ENCODE measurements at places on chromosomes 3 and 15.

- no peak for DNase-seq
Measured at GRCh38 chr3:117367861-117368260, 658.3 kb downstream of the TUSC7 start.

GRCh38 chr3:37509069-37509468 lies 334.7 kb upstream of the LRRFIP2 start:
- DNase-seq, result no peak

- no peak for DNase-seq
Measured at GRCh38 chr3:80643421-80643820, 875.6 kb upstream of the ROBO1 start.

- DNase-seq, result no peak
Measured at GRCh38 chr15:95604634-95605036, 725.9 kb upstream of the NR2F2 start.

- DNase-seq, result no peak
Measured at GRCh38 chr3:136642711-136643110, 109.5 kb downstream of the STAG1 start.

DNA sequence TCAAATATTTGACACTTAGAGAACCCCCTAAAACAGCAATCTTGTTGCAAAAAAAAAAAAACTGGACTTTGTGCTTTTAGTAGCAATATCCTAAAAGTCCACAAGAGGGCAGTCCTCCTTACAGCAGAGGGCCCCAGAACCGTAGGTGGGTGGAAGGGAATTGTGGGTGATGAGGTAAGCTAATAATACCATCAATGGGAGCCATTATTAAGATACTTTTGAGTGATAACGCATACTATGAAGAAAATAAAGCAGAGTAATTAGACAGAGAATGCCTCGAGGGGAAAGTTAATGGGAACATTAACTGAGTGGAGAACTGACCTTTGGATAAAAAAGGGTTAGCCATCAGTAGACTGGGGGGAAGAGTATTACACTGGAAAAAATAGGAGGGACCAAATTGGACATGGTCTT lies 229.9 kb downstream of the THRB start:
- no peak for DNase-seq

DNA sequence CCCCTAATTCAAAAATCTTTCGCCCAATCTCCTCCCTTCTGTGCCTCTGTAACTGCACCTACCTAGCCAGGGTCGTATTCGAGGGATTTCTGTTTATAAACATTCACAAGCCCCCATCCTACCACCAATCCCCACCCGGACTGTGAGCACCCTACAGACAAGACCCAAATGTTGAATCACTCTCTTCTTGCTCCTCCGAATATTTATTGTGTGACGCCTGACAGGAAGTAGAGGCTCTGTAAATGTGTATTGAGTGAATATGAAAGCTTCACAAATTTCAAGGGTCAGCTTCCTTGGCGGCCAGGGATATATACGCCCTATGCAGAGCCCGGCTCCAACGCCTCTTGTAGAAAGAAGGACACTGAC lies 1.6 kb downstream of the BDH1 start:
- no peak for DNase-seq

DNA sequence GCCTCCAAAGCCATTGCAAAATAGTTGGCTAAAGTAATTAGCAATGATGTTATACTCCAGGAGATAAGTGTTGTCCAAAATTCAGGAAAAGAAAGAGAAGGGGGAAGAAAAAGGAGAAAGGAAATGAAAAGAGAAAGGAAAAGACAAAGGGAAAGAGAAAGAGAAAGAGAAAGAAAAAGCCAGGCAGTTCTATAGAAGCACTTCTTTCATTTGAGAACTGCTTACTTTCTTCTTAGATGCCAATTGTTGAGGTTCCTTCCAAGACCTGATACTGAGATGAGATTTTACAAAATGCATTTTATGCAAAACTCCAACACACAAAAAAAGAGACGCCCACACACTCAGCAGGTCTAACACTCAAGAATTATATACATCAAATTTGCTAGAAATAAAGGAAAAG lies 298.4 kb downstream of the KCNH8 start:
- no peak for DNase-seq

DNA sequence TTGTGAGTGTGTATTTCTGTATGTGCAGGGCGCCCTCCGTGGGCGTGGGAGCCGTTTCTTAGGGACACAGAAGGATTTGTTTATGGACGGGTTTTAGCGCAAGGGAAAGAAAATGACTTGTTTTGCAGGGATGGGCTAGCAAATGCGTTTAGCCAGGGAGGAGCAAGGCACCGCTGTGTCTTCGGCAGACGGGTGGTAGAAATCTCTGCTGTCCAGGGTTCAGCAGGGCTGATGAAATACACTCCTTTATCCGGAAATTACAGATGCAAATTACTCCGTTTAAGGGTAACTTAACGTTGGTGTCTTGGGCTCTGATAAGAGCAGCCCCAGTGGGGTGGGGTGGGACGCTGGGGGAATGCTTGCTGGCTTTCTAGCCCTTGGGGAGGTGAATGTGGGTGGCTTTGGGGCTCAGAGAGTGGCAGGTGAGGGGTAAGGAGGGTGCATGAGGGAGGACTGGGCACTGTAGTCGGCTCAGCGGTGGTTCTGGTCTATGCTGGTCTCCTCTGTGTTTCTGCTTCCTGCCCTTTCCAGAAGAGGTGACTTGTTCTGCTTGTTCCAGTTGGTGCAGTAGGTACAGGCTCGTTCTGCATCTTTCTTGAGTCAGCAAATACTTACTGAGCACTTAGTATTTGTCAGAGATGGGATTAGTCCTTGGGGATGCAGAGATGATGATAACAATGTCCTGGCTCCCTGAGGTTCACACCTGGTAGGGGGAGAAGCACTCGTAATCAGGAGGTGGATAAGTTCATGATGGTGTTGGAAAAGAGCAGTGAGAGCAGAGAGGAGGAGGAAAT lies 954 bp downstream of the SV2B start:
- DNase-seq, result no peak

DNA sequence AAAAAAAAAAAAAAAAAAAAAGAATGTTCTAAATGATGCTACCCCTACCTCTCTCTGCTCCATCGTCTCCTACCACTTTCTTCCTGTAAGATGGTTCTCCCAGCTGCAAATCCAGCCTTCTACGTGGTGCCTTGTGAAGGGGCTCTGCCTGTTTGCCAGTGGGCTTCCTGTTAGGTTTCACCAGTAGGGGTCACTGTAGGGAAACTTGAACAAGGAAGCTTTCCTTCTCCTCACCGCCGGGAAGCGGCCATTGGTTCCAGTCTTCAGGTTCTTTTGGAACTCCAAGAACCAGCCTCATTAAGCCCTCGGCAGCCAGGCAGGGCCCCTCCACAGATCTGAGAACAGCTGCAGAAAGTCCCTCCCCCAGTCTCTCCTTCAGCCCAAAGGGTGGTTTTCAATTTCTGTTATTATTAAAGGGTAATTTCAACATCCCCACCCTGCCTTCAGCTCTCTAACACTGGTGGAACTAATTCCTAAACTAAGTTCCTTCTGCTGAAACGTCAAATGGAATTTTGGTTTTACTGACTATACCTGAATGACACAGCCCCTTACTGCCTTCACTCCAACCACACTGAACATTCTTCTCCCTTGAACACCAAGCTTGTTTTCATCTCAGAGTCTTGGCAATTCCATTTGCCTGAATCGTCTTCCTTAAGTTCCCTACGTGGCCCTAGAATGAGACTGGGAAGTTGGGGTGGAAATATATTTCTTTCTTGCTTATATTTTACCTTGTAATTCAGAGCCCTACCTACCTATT lies 13.5 kb downstream of the MCCC1 start:
- no peak for DNase-seq

DNA sequence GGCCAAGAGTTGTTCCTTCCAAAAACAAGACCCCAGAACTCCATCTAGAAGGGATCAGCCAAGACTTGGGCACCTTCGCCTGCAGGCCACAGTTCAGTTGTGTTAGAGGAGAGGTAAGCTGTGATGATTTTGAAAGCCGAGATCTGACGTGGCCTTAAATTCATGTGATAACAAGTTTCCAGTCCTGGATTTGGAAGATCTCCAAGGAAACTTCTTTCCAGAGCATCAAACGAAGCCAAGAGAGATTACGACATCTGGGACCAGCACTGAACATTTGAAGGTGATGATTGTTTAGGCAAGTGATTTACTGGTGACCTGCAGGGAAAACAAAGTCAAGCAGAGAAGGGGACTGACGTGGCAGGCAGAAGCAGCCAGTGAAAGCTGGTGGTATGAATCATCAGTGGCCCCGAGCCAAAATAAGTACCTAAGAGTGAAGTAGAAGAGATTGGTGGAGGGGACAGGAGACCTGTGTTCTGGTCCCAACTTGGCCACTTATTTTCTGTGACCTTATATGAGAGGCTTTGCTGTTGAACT lies 339.0 kb upstream of the PROK2 start:
- no peak for DNase-seq

GRCh38 chr15:36883713-36884517 lies 216.4 kb downstream of the MEIS2 start:
- DNase-seq, result peak; percentile 5

- no peak for DNase-seq
Measured at GRCh38 chr3:25557694-25558093, 107.0 kb downstream of the TOP2B start.

- no peak for DNase-seq
Measured at GRCh38 chr3:86792316-86792715, 198.6 kb downstream of the VGLL3 start.

DNA sequence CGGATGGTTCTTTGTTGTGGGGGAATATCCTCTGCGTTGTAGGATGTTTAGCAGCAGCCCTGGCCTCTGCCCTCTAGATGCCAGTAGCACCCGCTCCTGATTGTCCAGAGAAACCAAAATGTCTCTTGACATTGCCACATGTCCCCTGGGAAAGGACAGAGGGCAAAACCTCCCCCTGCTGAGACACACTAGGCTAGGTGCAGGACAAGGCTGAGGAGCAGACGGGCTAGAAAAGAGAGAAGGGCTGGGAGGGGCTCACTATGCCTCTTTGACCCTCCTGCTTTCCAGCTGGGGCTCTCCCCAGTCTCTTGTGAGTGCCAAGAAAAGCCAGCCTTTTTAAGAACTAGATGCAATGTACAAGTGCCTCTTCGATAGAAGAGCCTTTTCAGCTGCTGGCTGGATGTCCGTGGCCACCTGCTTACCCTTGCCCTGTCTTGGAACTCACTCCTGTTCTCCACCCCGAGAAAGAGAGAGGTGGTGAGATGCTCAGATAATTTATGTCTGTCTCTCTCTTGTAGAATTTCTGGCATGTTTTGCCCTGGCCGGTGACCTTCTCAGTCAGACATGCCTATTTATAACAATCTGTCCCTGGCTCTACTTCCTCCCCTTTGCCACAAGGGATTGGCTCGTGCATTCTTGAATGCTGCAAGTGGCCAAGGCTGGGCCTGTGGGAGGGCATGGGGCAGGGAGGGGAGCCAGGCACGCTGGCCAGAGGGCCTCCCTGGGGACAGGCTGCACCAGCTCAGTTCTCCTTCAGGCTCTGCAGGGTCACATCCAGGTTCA lies 142.6 kb downstream of the RPLP1 start:
- no peak for DNase-seq

DNA sequence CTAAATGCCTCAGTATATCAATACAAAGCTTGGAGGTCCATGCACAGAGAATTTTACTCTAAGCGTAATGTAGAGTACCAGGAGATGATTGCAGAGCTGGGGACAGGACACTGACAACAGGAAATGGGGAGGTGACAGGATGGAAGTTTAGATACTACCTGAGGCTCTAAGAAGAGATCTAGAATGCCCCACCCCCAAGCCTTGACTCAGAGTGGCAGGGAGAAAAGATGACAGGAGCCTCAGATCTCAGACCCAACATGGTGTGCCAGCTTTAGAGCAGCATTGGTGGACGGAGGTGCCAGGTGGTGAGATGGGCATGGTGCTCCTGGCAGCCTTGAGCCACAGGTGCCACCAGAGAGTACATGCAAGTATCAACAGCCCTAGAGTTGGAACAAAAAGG lies 62.5 kb downstream of the LYZL4 start:
- no peak for DNase-seq

DNA sequence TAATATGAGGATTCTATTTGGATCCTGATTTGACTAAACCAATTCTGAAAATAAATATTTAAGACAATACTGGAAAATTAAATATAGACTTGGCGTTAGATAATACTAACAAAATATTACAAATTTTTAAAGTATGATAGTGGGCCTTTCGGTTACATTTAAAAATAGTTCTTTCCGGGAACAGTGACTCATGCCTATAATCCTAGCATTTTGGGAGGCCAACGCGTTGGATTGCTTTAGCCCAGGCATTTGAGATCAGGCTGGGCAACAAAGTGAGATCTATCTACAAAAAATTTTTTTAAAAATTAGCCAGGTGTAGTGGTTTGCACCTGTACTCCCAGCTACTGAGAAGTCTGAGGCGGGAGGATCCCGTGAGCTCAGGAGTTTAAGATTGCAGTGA lies 30.3 kb upstream of the GADL1 start:
- DNase-seq, result no peak

DNA sequence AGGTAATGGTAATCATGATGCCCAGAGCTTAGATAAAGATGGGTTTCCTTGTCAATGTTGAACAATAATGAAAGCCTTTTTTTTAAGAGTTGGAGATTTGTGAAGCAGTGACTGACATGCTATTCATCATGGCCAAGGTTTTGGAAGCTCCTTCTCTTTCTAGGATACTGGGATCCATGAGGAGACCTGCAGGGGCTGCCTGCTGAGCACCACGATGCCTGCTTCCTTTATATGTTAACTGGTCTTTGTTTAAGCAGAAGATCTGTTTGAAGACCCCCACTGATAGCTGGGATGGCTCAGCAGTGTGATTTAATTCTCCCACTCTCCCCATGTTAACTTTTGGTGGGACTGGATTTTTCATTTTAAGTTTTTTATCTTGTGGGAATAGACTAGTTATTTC lies 15.8 kb downstream of the RBP1 start:
- no peak for DNase-seq

GRCh38 chr3:105611304-105612192 lies 244.8 kb downstream of the ALCAM start:
- no peak for DNase-seq

- no peak for DNase-seq
Measured at GRCh38 chr3:152400887-152401286, 132.2 kb downstream of the MBNL1 start.

DNA sequence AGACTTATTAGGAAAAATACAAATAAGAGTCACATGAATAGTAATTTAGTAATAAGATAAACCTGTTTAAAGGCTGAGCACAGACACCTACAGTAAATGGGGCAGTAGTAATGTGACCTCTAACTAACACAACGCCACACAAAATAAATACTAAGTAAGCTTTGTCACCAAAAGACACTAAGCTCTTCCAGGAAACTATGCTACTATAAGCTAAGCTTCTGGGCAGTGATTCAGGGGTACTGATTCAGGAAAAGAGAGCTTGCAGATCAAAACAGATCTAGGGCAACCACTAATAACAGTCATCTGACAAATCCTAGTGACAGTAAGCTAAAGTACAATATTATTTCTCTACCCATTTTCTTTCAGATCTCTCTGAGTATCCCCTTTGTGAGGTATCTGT lies 68.8 kb downstream of the PLOD2 start:
- DNase-seq, result no peak

- DNase-seq, result no peak
Measured at GRCh38 chr3:75320369-75320768, 343.8 kb upstream of the FRG2C start.

- no peak for DNase-seq
Measured at GRCh38 chr3:99601515-99601914, 36.9 kb upstream of the COL8A1 start.
